ENCODE measurements at places on chromosomes 7 and 10.
A peak's percentile ranks its signal among the peaks of the same experiment; 100 is the strongest.

DNA sequence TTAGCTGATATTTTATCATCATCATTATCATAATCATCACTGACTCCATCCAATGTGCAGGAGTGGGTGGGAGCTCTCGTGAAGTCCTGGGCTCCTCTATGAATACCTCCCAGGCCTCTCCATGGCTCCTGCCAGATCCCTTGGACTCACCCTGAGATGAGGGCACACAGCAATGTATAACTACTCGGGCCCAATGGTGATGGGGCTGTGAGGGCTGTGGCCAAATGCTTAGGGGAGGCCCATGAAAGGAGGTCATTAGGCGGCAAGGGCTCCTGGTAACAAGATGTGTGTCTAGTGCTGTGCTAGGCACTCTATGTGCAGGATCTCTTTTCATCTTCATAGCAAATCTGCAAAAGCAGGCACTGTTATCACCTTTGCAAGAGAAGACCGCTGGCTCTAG, 270.9 kb downstream of the GLRX3 start:
- no peak for DNase-seq

GRCh38 chr7:151415375-151416105, 5.7 kb upstream of the WDR86 start:
- no peak for DNase-seq

GRCh38 chr10:103552856-103553742, 59.6 kb downstream of the NEURL1 start:
- DNase-seq = no peak

- DNase-seq = no peak
Observed at GRCh38 chr10:28788252-28788651, 110.9 kb downstream of the BAMBI start.

GRCh38 chr7:131326576-131326975, 1.1 kb upstream of the MKLN1 start:
- DNase-seq = no peak

DNA sequence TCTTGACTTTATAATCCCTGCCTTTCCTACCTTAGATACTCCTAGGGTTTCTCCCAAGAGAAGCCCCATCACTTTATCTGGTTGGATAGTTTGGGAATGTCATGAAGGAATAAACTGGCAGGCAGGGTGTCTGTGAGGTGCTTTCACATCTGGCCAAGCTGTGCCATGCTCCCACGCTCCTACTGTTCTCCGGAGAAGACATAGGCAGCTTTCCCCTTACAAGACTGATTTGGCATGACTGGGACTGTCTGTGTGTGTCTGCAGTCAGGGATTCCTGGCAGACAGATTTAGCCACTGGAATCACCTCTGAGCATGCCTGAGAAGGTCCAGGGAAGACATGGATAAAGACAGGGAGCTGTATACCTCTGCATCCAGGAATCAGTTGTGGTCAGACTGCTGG, 45.3 kb downstream of the HK1 start:
- no peak for DNase-seq

DNA sequence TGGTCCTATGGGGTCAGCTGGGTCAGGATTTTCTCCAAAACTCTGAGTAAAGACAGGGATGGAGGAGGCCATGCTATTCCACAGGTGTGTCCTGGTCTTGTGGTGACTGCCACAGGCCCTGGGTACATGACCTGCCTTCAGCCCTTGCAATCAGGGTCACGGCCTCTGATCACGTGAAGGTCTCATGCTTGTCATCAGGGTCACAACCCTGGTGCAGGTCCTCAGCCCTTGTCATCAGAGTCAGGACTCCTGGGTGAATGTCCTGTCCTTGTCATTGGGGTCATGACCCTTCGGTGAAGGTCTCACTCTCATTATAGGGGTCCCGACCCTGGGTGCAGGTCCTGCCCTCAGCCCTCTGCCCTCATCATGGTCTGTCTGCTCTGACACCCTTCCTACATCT, 21.9 kb upstream of the TBRG4 start:
- no peak for DNase-seq

DNA sequence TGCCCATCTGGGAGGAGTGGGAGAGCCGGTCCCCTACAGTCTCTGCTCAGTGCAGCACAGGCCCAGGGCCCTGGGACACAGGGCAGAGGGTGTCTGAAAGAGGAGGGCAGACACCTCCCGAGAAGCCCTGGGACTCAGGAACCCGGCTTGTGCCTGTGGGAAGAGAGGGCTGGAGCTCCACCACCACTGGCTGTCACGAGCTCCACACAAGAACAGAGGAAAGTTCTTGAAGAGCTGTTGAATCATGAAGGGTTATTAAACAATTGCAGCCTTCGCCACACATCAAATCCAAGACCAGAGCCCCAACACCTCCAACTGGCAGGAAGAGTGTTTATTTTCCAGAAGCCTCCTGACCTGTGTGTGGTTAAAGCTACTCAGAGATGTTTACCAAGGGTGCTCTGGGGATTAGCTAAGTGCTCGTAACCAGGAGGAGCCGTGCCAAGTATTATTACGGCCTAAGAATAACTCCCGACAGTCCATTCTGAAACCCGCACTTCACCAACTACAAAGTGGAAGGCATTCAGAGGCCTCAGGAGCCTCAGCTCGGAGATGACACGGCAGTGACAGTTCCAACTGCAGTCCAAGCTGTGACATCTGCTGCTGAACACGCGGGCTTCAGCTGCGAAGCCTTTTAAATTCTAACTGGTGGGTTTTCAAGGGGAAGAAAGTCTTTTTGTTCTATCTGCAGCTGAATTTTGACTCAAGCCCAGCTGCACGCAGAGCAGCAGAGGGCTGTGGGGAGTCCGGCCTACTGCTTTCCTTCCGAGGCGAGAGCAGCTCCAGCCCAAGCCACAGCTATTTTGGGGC, 75.1 kb downstream of the MAD1L1 start:
- DNase-seq = peak; percentile 23

GRCh38 chr10:59333701-59334100, 28.6 kb downstream of the FAM13C start:
- DNase-seq = no peak

DNA sequence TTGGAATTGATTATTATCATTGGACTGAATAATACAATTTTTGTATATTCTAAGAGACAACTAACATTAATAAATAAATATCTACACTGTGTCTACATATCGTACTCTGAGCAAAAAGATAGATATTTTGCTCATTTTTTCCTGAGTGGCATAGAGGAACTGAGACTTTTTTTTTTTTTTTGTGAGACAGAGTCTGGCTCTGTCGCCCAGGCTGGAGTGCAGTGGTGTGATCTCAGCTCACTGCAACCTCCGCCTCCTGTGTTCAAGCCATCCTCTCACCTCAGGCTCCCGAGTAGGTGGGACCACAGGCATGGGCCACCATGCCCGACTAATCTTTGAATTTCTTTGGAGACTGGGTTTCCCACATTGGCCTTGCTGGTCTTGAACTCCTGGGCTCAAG, 14.0 kb downstream of the KMT2E start:
- DNase-seq = no peak

DNA sequence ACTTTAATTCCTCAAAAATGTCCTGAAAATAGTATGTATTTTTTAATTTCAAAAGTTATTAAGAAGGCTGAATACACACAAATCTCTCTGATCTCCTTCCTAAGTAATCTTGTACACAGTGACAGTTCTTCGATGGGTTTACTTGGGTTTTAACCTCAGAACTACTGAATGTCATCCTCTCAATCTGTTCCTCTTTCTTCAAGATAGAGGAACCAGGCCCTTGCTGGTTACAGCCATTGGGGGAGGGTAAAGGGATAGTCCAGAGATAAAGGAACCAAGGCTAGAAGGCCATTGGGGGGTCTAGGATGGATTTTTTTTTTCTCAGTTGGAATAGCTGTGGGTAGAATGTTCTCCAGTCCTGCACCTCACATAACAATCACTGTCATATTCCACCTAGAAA, 224.9 kb downstream of the SKIDA1 start:
- DNase-seq = no peak

GRCh38 chr7:24129597-24129996, 154.4 kb upstream of the NPY start:
- no peak for DNase-seq

- peak; percentile 22 for DNase-seq
Observed at GRCh38 chr10:122044713-122045112, 55.8 kb downstream of the TACC2 start.

DNA sequence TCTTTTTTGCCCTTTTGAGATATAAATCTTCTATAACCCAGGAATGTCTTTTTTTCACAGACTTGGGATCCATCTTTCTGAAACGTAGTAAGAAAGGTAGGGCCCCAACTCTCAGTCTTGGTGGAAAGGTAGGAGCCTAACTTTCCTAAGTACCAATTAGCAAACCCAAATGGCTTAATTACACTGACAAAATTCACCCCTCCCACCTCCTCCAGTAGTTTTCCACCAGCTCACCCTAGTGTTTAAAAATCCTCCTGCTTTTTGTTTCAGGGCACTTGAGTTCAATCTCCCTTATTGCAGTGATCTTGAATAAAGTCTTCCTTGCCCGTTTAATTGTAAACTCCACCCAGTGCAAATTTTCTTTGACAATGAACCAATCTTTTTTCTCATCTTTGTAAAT, 600.0 kb downstream of the PHTF2 start:
- no peak for DNase-seq

- DNase-seq = peak; percentile 71
Observed at GRCh38 chr7:26156451-26157420, 4.7 kb downstream of the NFE2L3 start.

GRCh38 chr7:45253368-45253767, 95.8 kb downstream of the RAMP3 start:
- no peak for DNase-seq

DNA sequence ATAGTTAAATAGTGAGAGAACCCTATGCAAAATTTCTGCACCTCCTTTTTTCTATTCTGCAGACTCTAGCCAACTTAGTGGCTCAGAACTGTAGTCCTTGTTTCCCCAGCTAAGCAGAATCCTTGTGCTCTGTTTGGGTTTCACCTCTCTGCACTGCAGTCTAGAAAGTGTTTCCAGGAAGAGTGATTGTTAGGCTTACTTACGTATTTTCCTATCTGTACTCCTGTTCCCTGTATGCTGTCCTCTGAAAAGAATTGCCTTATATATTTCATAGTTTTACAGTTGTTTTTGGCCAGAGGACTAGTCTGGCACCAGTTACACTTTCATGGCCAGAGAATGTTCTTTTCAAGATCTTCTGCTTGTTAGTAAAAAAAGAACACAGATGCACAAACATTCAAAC, 154.6 kb upstream of the POT1 start:
- DNase-seq = no peak

- DNase-seq = no peak
Observed at GRCh38 chr10:23096802-23097549, 1.6 kb downstream of the MSRB2 start.

DNA sequence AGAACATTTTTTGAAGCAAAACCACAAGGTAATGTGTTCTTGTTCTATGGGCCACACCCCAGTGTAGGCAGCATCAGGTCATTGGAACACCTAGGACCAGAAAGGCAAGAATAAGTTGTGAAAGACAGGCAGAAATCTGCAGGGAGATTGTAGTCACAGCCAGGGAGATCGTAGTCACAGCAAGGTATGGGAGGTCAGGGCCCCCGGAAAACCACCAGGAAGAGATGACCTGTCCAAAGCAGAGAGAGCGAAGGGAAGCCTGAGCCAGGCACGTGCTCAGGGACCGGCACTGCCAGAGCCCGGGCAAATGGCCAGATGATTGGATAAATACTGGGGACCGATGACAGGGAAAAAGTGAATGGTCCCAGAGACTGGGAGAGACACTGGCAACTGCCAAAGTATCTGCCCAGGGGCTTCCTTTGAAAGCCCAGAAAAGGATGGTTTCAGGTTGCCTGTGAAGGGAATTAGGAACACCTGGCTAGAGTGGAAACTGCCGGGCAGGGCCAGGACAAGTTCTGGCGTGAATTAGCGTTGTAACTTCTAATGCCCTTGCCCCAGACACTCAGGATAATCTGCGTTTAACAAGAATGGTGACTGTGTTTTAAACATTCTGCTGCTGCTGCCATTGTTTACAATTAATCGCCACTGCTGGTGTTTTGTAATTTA, 3.9 kb upstream of the NOBOX start:
- DNase-seq = peak; percentile 55

DNA sequence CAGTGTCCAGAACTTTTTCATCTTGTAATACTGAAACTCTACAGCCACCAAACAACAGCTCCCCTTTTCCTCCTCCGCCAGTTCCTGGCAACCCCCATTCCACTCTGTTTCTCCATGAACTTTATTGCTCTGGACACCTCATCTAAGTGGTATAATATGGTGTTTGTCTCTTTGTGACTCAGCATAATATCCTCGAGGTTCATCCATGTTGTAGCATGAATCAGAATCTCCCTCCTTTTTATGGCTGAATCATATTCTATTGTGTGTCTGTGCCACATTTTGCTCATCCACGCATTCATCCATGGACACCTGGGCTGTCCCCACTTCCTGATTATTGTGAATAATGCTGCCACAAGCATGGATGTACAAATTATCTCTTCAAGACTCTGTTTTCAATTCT, 124.4 kb upstream of the FGFR2 start:
- DNase-seq = no peak

- no peak for DNase-seq
Observed at GRCh38 chr10:66680886-66681285, 244.9 kb upstream of the LRRTM3 start.

GRCh38 chr10:102918817-102919245, 737 bp downstream of the CNNM2 start:
- DNase-seq = peak; percentile 56

- no peak for DNase-seq
Observed at GRCh38 chr7:45446195-45446944, 127.8 kb upstream of the ADCY1 start.

DNA sequence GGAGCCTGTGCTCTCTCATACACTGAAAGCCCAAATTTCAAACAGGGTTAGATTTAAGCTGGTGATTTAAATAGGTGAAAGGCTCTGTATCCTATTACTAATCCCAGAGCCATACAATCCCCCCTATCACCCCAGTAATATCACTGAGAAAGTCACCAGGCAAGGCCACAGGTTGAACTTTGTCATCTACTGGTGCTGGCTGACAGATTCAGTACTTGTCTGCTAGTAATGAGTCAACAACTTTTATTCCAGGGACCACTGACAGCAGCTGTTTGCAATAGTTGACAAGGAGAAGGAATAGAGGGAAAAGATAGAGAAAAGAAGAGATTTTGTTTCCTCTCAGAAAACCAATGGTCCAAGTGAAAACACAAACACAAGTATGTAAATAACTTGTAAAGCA, 10.4 kb downstream of the ASB15 start:
- no peak for DNase-seq

DNA sequence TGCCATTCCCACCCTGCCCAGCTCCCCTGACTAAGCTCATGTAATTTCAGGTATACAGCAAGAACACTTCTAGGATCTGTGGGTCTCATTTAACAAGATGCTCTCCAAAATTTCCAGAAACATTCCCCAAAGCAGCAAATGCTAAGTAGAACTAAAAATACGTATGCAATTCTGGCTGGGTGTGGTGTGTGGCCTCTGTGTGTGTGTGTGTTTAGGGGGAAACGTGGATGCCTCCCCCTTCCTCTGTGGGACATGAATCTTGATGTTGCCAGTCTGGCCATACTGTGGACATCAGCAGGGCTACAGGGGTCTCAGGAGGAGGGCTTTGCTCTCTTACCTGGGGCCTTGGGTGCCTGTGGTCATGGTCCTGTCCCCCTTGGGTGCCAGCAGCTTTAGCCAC, 18.4 kb downstream of the EMX2 start:
- DNase-seq = no peak

GRCh38 chr7:158809596-158809995, 19.7 kb downstream of the ESYT2 start:
- no peak for DNase-seq

All from NCI-H526 (cell line).